ENCODE measurements at places on chromosomes 12 and 14.
A peak's percentile ranks its signal among the peaks of the same experiment; 100 is the strongest.

GRCh38 chr14:93304771-93305170 is 28.1 kb downstream of the BTBD7 start:
- DNase-seq = no peak

DNA sequence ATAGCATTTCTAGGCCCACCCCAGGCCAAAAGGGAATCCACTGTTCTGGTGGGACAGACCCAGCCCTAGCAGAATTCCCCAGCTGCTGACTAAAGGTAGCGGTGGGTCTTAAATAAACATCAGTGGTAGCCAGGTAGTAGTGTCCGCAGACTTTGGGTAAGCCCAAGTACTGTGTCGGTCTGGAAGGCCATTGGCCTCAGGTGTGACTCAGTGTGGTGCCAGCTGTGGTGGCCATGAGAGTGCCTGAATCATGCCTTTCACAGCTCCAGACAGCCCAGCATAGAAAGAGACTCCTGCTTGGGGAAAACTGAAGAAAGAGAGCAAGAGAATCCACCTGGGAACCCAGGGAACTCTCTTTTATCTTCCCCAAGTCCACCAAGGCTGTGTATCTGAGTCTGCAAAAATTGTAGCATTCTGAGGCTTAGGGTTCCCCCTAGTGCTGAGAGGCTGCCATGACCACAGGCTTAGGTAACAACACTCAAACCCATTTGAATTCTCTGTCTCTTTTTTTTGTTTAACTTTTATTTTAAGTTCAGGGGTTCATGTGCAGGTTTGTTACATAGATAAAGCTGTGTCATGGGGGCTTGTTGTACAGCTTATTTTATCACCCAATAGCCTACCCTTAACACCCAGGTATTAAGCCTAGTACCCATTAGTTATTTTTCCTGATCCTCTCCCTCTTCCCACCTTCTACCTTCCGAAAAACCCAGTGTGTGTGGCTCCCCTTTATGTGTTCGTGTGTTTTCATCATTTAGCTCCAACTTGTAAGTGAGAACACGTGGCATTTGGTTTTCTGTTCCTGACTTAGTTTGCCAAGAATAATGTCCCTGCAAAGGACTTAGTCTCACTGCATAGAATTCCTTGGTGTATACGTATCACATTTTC is 16.7 kb upstream of the CD163L1 start:
- peak; percentile 38 for DNase-seq

DNA sequence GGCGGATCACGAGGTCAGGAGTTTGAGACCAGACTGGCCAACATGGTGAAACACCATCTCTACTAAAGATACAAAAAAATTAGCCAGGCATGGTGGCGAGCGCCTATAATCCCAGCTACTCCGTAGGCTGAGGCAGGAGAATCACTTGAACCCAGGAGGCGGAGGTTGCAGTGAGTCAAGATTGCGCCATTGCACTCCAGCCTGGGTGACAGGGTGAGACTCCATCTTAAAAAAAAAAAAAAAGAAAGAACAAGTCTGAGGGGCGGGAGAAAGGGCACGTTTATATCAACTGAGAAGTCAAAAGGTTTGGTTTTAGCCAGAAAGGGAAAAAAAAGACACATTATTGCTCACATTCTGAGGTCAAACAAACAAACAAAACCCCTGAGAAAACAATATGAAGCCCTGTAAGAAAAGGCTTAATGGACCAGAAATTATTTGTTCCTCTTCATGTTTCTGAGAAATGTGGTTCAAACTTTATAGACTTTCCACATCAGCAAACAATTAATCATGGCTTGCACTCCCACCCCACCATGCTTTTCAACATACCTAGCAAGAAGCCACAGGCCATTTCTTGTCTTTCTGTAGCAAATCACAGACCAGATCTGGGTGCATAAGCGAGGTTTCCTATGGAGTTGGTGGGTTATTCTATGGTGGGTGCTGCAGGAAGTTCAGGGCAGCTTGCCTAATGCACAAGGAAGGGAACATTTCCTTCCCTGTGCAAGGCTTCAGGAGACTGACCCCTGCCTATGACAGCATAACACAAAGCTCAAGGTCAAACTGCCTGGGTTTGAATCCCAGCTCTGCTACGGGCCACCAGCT is 80.1 kb downstream of the SSPN start:
- DNase-seq = no peak

DNA sequence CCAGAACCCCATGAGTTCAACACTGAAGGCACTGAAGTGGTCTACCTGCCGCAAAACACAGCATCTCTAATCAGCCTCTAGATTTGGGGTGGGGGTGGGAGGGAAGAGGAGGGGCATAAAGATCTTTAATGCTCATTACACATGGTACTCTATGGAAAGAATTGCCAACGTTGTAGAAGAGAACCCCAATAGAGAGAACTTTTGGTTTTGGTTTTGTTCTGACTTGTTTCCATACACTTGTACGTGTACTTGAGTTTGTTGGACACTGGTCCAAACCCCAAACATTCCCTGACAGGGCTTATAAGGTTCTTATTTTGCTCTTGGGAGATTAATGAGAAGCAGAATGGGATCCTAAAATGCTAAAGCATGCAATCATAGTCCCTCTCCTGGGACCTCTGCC is 31.0 kb downstream of the GNPTAB start:
- DNase-seq = no peak

DNA sequence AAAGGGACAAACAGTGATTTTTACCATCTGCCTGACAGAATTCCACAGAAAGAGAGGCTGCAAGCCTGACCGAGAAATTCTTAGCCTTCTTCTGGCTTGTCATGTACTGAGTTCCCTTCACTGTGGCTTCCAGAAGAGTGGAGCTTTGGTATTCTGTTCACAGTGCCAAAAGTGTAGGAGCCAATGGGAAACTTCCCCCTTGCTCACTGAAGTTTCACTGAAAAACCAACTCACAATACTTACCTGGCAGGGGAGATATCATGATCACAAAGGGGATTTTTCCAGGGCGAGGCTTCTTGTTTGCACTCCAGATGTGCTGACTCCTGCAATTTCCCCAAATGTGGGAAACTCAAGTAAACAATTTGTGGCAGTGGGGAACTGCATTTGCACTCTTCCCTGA is 31.7 kb upstream of the MMP19 start:
- no peak for DNase-seq

- no peak for DNase-seq
Observed at GRCh38 chr12:48764521-48764920, 24.4 kb downstream of the ADCY6 start.

- DNase-seq = no peak
Observed at GRCh38 chr14:104274806-104275205, 136.4 kb downstream of the KIF26A start.

- DNase-seq = no peak
Observed at GRCh38 chr12:119911182-119911581, 34.1 kb upstream of the CIT start.

- DNase-seq = no peak
Observed at GRCh38 chr14:59638885-59639284, 62.3 kb upstream of the CCDC175 start.

DNA sequence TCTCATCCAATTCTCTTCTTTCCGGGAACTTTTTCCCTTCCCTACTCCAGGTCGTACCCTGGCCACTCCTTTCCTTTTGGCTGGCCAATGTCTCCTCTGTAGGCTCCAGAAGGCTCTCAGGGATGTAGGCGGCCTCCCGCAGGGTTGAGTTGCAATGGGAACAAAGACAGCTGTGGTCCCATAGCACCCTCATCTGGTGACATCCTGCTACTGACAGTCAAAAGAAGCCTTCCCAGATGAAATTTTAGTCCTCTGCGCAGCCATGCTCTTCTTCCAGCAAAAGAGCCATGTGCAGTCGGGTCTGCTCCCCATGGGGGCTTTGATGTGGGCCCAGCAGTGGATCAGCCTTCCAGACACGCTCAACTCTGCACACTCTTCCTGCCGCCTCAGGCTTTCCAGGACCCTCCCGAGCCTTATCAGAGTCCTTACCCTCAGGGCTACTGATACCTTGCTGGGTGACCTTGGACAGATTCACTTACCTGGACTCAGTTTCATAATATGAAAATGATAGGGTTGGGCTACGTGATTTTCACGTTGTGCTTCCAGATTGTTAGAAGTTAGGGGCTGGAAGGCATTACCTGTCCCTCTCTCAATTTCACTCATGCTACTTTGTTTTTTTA is 5.5 kb upstream of the CELA1 start:
- peak; percentile 8 for DNase-seq

DNA sequence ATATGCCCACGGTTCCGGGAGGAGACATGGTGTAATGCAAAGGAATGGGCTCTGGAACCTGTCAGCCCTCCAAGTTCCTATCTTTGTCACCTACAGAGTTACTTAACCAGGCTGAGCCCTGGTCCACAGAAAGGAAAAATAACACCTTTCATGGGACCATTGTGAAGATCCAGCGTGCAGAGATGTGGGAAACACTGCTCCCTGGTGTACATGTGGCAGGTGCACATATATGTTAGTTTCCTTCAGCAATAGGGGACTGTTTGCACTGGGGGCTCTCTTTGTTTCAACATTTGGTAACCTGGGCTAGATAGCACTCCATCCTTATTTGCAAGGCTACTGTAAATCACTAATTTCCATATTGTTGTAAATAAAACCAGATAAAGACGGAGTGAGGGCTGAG is 72.3 kb downstream of the ANO2 start:
- DNase-seq = no peak

Data from activated gamma-delta T cell treated with anti-CD3 and anti-CD28 coated beads, Interleukin-2, amount 50 U/mL, for 16 hours (primary cell).